Esophagus muscularis mucosa (tissue), 4 donors: ENCODE measurements at places on chromosomes 13 and 19. TPM values are rescaled to one million over a fixed set of nuclear protein-coding genes. Genes with fewer than 3 reads are reported as not detected.

Gene ZNF497
- 1.1 TPM for total RNA-seq

Gene PPAN
- total RNA-seq, result 22.7 TPM

Gene LIM2
- not detected for total RNA-seq

Gene ZNF578
- total RNA-seq, result 3.8 TPM

Gene NKPD1
- not detected for total RNA-seq

Gene FXYD7
- not detected for total RNA-seq
